SHP77 treated with DMSO at 0.1 percent for 48 hours (cell line): ENCODE measurements at places on chromosomes 4 and X.

- no peak for DNase-seq
Measured at GRCh38 chrX:126265116-126265515, 99.0 kb upstream of the DCAF12L2 start.

DNA sequence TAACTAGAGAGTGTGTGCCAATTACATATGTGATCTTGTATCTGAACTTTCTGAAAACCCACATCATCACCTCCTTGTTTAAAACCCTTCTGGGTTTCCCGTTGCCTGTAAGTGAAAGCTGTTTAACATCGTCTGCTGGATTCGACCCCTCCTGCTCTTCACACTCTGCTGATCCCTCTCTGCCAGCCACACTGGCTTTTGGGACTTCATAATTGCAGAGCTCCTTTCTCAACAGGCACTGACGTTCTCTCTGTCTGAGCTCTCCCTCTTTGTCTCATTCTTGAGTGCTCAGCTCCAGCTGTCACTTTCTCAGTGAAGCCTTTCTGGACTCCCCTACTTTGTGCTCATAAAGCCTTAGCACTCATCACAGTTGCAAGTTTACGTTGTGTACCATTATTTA is 153.9 kb downstream of the CEP135 start:
- no peak for DNase-seq

DNA sequence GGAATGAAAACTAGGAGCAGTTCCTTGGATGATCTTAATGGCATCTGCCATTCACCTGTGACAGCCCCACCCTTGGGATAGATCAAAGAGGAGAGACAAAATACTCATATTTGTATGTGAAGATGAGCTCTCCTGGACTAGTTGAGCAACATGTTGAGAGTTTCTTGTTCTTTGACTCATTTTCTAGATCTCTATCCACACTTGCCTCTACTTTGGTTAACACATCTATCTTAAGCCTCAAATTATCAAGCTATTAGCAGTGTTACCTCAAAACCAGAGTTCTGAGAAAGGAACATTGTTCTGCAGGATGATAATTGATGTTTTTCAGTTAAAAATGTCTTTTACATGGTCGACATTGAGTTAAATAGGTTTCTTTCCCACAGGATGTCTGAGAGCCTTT is 94.2 kb upstream of the TEX13D start:
- no peak for DNase-seq

DNA sequence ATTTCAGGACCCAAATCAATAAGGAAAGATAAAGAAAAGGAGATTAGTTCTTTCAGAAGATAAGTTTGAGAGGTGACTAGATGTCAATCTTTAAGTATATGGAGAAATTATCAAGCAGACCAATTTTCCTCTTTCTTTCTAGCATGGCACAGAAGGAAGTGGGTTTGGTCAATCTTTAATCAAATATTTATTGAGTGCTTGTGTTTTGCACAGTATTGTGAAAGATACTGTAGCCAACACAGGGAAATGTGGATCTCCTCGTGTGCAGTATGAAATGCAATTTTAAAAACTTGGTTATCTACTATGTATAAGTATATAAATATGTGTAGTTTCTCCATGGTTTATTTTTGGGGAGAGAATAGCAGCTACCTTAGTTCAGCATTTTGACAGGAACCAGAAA is 655.2 kb downstream of the RAPGEF2 start:
- DNase-seq: no peak

DNA sequence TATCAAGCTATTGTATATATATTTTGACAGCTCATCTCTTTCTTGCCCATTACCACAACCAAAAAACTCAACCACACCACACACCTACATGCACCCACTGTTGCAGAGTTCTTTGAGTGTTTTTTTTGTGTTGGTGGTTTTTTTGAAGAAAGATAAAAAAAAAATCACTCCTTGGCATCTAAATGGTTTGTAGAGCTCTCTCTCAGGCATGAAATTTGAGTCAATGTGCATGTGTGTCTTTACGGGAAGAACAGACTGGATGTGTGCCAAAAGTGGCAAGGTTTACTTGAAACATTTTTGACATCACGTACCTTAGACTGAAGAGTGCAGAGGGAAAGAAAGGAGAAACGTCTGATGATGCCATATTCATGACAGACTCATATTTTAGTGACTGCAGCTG is 154.2 kb downstream of the FHIP1A start:
- no peak for DNase-seq

DNA sequence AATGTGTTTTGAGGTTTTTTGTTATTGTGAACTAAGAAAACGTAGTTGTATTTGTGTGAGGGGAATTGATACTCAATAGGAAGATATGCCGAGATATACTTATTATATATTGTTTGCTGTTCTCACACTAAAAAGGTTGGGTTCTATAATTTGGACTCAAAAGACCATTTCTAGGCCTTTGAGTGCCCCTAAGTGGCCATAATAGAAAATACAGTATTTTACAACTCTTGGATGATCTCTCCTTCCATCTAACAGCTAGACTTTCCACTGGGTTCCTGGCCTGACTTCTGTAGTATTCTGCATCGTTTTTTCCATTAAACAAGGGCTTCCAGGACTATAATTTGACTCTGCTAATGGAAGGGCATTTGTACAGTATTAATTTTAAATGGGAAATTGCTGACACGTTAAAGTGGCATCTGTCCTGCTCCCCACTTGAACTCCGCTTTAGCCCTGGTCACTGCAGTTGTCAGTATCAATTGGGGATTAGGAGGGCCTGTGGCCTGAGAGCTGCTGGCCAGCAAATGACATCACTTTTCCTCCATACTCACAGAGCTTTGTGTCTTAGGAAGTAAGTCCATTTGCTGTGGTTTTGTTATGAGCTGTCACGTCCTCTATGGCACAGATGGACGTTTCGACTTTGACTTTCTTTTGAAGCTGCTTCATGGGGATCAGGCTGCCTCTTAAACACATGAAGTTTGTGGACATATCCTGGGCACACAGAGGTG is 176.9 kb downstream of the SLIT2 start:
- no peak for DNase-seq

GRCh38 chrX:140141444-140142029 is 176.2 kb upstream of the CXorf66 start:
- no peak for DNase-seq

DNA sequence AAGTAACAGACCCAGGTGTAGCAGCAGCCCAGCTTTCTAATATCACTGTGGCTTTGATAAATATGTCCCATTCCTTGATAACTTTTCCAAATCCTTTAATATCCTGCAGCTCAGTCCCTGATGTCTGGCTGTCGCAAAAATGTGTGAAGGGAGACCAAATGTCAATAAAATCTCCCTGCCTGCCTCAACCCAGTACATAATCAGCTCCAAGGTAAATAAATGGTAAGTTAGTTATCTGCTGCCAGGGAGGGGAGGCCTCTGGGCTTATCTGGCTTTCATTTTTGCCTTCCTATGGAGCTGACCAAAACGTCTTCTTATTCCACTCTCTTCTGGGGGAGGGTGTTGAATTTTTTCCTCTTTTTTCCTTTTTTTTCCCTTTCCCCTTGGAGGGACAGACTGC is 630.6 kb downstream of the MID1IP1 start:
- DNase-seq: no peak
